NB4 (cell line): ENCODE measurements at places on chromosomes 16 and 17.

DNA sequence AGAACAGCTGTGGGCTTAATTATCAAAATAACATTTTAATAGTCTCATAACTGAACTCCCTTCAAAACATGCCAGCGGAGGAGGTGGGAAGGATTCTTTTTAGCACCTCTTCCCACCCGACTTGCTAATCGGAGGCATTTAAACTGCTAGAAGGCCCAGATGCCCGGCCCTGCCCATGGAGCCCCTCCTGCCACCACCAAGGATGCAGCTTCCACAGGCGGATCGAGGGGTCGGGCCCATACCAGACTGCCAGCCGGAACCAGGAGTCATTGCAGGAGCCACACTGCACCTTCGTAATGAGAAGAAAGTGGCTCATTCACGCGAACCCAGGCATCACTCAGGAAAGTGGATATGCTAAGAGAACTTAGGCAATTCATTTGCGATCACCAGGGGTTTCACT is 201.2 kb downstream of the C16orf78 start:
- no peak for DNase-seq

DNA sequence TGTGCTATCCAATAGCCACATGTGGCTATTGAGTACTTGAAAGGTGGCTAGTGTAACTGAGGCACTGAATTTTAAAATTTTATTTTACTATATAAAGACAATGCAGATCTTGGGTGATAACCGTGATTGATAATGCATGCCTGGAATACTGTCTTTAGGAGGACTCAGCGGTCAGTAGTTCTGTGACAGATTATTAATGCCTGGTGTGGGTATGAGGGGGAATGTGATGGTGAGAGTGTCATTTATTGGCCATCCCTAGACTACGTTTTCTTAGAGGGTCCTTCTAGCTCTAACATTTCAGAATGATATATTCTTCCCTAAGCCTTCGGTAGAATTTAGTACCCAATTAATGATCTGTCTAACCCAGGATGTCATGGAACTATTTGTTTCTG is 157.6 kb downstream of the CPPED1 start:
- DNase-seq = no peak

DNA sequence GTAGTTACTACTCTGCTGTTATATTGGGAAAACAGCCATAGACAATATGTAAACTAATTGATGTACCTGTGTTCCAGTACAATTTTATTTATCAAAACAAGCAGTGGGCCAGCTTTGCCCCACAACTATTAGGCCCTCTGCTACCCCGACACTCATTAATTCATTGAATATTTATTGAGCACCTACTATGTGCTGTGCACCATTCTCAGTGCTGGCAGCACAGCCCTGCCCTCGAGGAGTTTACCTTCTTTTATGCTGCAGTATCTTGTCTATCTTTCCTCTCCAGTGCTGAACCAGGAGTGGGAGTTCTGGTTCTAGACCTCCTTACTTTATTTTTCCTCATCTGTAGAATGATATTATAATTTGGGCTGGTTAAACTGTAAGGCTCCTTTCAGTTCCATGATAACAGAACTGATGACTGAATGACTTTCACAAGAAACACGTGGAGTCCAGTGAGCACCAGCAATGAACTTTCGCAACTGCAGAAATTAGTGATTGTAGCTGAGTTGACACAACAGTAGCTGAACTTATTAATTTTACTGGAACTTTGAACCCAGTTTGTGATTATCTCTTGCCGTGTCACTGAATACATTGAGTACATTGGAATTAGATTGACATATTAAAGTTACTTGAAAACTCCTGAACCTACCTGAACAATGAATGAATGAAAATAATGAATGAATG is 2.4 kb downstream of the GOSR2 start:
- peak; percentile 14 for DNase-seq

DNA sequence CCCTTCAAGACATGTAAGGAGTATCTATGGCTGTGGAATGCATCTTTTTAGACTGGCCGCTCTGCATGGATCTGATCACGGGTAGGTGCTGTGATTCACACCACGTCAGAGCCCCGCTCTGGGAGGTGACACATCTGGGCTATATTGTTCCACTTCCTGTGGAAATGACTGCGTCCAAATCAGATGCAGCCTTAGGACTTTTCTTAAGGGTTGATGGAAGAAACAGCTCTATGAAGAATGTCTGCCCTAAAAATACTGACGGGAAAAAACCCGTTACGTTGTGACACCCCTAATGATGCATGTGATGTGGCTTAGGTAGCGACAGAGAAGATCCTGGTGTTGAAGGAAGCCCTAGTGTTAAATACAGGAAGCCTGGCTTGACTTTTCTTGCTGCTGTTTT is 12.2 kb downstream of the BANP start:
- DNase-seq = no peak

DNA sequence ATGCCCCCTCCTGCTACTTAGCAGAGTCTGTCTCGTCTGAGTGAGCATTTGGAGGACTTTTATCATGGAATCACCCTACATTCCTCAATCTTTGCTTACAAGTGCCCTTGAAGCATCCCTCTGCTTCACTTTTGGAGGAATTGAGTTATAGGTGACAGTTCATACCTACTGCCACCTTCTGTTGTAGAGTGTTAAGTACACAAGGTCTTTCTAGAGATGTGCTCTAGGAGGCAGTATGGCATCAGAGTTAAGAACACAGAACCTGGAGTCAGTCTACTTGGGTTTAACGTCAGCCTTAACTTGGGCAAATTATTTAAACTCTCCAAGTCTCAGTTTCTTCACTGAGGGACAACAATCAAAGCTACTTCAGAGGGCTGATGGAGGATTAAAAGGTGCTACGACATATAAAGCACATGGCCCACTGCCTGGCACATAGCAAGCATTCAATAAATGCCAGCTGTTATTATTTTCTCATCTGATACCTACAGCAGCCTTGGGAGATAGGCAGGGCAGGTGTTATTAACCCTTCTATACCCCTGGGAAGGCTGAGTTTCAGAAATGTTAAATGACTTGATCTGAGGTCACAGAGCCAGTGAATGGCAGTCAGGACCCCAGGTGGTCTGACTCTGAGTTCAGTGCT is 62.2 kb downstream of the UTP18 start:
- peak; percentile 63 for DNase-seq

GRCh38 chr17:4696437-4696805 is 7.5 kb downstream of the PELP1 start:
- no peak for DNase-seq

DNA sequence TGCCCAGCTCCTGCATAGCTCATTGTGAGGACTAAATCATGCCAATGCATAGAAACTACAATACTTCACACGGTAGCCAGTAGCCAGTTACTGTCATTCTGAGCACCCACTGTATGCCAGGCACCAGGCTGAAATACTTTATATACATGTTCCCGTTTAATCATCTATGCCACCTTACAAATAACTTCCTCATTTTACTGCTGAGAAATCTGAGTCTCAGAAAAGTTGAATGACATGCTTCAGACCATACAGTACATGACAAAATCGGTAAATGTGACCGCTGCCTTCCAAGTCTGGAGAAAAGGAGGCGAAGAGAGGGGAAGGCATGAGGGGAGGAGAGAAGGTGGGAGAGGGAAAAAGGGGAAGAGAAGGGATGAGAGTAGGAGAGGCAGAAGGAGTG is 9.2 kb upstream of the TLCD3B start:
- DNase-seq = peak; percentile 26

DNA sequence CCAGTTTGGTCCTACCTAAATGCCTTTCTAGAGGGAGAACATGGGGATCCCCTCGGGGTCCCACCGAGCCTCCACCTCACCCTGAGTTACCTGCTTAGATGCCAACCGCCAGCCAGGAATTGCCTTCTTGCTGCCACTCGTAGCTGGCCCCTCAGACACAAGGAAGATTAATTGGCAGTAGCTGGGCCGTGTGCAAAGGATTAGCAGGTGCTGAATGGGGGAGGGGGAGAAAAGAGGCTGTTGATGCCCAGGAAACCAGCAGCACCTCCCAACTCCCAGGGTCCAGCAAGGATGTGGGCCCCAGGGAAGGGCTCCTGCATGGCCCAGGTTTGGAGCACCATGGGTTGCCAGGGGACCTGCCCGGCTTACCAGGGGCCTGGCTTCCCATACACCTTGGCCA is at the start of gene CNGB1:
CNGB1 (minus strand) TSS at position 159 of the 400 bp plus-strand sequence. CDS start 3,842 bp downstream, outside the sequence.
- no peak for DNase-seq

- peak; percentile 5 for DNase-seq
These were observed at the start of gene B3GNT9 for GRCh38 chr16:67150833-67151396. B3GNT9 (minus strand) TSS chr16:67150998; CDS start chr16:67150485, 513 bp downstream.

- no peak for DNase-seq
These were observed 38.9 kb downstream of the UBN1 start for GRCh38 chr16:4886151-4886550.

GRCh38 chr16:87358696-87359095 is 24.9 kb downstream of the FBXO31 start:
- no peak for DNase-seq

- DNase-seq = peak; percentile 37
These were observed 994 bp downstream of the IGFBP4 start for GRCh38 chr17:40443988-40444899.

- peak; percentile 77 for DNase-seq
These were observed 16.8 kb downstream of the TMEM94 start for GRCh38 chr17:75473246-75473645.

DNA sequence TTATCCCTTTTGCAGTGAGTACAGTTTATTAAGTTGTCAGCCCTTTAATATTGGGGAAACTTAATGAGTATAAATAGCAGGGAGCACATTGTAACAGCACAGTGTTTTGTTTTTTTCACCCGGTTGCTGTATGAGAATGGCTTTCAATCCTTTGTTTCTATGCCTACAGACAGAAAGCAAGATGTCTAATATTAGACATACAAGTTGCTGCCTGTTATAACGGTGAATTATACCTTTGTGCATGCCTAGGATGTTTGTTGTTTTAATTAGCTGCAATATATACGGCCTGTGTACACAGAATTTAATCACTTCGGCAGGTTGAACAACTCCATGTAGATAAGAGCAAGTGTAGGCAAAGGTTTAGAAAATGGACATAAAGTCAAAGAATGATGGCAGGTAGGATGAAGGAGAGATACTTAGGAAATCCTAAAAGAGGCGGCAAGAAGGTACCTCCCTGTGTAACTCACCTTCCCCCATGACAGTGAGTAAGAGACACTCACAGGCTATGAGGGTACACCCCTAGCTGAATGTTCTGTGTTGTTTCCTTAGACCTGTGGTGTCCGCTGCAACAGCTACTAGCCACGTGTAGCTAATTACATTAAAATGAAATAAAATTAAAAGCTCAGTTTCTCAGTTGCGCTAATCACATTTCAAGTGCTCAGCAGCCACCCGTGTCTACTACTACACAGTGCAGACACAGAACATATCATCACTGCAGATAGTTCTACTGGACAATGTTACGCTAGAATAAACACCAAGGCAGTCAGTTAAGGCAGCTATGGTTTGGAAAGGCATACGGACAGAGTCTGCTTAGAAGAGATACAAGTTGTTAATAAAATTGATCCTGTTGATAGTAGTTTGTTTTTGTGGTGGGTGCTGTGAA is 10.9 kb downstream of the SLC7A6OS start:
- DNase-seq = no peak

- no peak for DNase-seq
These were observed 10.6 kb upstream of the KLHL36 start for GRCh38 chr16:84637709-84638108.

- DNase-seq = no peak
These were observed 22.0 kb upstream of the FLCN start for GRCh38 chr17:17258998-17259397.

GRCh38 chr17:80781211-80781610 is 210.4 kb upstream of the CHMP6 start:
- peak; percentile 69 for DNase-seq

DNA sequence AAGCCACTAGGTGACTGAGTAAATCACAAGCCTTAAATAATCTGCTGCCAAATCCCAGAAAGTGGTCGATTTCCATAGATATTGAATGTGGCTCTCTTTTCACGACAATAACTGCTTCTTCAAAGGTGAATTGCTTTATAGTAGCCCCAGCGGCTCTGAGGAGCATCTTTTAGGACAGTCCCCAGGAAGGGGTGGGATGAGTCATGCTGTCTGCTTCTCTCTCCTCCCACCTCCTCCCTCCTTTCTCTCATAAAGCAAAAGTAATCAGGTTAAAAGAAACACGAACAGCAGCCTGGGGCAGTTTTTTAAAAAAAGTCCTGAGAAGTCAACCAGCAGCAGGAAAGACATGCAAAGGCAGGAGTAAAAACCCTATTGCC is 1.8 kb downstream of the KIAA0513 start:
- DNase-seq = peak; percentile 88

- DNase-seq = no peak
These were observed 414.0 kb upstream of the RBFOX1 start for GRCh38 chr16:6918646-6919045.

GRCh38 chr17:2450016-2450650 is 49.3 kb upstream of the MNT start:
- no peak for DNase-seq

DNA sequence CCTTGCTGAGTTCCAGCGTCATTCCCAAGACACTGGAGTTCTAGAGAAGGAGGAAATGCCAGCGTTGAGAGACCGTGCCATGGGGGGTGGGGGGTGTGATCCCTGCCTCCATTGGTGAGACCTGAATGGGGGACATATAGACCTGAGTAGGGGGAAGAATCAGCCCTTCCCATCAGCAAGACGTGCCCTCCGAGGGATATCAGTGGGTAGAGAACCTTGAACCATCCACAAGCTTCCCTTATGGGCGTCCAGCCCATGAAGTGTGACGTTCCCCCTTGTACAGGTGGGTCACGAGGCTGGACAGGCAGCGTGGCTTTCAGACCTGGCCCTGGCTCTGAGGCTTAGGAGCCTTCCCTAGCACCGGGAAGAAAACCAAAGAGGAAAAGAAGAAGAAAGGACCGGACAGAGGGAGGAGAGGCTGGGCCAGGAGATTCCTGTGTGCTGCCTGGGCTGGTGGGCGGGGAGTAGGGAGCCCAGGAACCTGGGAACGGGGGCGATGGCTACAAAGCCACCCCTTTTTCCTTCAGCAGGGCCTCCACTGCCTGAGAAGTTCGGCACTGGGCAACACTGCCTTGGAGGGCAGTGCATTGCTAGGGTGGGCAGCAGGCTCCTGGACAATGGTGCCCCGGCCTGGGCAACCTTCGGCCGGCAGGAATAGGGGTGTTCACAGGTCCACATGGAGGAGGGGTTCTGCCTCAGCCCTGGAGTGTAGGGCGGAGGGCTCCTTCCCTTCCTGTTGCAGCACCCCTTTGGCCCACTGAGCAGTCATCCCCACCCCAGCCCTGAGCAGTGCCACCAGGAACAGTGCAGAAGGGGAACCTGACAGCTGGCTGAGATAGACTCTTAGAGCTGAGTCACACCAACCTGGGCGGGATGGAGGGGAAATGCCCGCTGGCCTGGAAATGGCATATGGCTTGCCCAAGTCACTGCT is 7.2 kb downstream of the RAB11FIP4 start:
- DNase-seq = no peak
